ENCODE measurements at places on chromosomes 12 and 14.

DNA sequence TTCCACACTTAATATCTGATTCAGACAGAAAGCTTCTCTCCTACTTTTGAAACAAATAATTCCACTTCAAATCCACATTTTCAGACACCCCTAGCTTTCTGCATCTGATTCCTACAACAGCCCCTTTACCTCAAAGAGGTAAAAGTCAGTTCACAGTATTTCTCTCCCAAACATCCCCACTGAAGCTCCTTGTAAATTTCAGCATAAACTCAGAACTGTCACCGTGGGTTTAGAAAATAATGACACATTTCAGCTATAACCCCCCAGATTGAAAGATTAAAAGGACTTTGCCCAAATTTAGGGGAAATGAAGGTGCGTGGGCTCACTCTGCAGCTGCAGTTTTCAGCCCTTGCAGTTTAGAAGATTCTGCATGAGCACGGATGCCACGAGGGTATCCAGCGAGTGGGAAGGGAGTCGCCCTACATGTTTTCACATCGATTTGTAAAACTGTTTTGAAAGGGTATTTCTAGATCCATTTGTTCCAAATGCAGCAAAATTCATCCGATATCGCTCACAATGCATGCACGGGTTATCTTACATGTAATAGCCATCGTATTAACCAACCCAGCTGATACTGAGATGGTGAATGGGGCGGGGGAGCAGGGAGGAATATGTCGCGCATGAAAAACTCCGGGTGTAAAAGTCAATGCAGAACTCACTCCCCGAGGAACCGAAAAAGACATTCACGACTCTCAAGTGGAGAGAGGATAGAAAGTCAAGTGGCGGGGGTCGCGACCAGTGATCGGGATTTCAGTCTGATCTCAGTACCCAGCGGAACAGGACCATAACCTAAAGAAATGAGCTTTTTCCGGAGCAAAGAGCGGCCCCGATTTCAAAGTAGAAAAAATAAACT lies 5.0 kb upstream of the CCND2 start:
- peak; percentile 85 for DNase-seq

- no peak for DNase-seq
These were observed 76.0 kb downstream of the CHGA start for GRCh38 chr14:92998946-92999345.

GRCh38 chr12:57160040-57160439 lies 12.6 kb upstream of the LRP1-AS start:
- DNase-seq: no peak

- DNase-seq: no peak
These were observed 32.2 kb upstream of the SPTLC2 start for GRCh38 chr14:77648520-77649200.

GRCh38 chr12:64293654-64294364 lies 71.7 kb upstream of the KICS2 start:
- no peak for DNase-seq

GRCh38 chr12:40921563-40922163 lies 229.4 kb downstream of the CNTN1 start:
- no peak for DNase-seq

GRCh38 chr12:3544296-3544965 lies 53.4 kb downstream of the PRMT8 start:
- DNase-seq: peak; percentile 37

DNA sequence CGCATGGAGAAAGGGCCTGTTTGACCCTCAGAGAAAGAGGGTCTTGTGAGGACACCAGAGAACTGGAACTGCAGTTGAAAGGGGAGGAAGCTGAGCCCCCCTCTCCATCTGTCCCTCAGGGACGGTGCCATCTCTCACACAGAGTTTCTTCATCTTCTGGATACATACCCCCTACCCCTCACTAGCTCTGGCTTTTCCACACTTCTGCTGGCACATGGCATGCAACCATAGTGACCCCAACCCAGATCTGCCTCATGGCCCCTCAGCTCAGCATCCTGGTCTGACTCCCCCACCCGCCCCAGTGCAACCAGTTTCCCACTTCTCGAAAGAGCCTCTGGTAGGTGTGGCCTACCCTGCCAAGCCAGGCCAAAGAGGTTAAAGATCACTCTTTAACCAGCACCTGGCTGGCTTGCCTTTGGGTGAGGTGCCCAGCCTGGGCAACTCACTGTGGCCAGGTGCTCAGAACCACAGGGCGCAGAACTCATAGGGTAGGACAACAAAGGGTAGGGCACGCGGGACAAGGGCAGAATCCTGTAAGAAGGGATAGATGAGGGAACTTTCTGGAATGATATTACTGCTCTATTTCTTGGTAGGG lies 25.8 kb downstream of the GALNT16 start:
- DNase-seq: no peak

GRCh38 chr12:67442896-67443295 lies 173.7 kb downstream of the CAND1 start:
- no peak for DNase-seq

- no peak for DNase-seq
These were observed 61.7 kb upstream of the PTPRR start for GRCh38 chr12:70982286-70982685.

- no peak for DNase-seq
These were observed 67.5 kb downstream of the NCOR2 start for GRCh38 chr12:124499898-124500244.

DNA sequence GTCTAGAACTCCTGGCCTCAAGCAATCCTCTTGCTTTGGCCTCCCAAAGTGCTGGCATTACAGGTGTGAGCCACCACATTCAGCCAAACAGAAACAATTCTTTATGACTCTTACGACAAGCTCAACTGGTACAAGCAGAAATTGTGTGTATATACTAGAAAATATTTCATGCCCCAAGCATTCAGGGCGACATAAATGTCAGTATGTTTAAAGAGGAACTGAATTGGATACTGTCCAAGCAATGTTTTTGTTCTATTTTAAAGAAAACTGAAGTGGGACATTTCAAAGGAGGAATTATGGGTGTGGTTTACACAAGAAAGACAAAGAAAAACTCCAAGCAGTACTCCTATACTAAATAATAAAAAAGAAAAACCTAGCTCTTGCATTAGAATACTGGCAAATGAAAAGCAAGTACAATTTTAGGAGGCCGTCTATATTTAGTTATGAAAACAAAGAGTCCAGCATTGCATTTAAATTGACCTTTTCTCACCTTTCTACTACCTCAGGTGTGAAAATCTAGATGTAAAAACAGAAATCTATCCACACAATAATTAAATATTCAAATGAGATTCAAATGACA lies 48.9 kb downstream of the PPP1R12A start:
- no peak for DNase-seq

DNA sequence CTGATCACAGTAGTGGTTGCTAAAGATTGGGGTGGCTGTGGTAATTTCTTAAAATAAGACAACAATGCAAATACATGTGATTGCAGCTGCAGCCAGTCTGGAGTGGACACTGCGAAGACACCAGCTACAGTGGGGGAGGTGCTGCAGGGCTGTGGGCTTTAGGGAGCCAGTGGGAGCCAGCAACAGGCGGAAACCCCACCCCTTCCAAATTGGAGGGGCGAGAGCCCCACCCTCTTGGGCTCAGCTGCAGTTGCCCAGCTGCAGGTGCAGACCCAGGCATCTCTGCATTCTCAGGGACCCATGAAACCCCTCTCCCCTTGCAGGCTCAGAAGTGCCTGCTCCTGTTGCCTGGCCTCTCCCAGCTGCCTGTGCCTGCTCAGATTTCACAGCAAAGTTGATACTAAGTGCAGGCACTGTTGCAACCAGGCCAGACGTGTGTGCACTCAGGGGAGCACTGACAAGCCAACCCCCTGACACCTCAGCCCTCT lies 104.8 kb downstream of the MYF5 start:
- DNase-seq: no peak

DNA sequence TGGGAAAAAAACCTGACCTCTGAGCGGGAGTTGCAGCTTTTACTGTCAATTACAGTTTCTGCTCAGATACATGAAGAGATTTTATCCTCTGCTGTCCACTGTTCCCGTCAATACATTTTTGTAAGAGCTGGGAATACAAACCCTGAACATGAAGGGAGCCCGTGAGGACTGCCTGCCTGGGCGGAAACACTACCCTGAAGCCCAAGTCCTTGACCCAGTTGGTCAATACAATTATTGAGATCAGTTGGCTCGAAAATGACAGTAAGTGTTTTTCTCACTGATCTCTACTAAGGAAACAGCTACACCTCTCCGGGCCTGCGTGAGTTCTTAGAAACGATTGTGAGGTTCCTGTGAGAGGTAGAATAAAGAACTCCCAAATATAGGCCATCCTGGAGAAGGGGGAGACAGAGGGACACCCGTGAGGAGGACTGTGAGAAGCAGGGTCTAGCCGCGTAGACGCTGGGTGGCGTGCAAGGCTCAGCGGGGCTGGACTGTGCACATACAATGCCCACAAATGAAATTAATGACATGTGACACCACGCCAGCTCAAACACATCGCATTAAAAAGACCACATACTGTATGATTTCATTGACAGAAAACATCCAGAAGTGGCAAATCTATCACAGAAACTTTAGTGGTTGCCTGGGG lies 509.5 kb downstream of the TMEM132D start:
- DNase-seq: no peak

DNA sequence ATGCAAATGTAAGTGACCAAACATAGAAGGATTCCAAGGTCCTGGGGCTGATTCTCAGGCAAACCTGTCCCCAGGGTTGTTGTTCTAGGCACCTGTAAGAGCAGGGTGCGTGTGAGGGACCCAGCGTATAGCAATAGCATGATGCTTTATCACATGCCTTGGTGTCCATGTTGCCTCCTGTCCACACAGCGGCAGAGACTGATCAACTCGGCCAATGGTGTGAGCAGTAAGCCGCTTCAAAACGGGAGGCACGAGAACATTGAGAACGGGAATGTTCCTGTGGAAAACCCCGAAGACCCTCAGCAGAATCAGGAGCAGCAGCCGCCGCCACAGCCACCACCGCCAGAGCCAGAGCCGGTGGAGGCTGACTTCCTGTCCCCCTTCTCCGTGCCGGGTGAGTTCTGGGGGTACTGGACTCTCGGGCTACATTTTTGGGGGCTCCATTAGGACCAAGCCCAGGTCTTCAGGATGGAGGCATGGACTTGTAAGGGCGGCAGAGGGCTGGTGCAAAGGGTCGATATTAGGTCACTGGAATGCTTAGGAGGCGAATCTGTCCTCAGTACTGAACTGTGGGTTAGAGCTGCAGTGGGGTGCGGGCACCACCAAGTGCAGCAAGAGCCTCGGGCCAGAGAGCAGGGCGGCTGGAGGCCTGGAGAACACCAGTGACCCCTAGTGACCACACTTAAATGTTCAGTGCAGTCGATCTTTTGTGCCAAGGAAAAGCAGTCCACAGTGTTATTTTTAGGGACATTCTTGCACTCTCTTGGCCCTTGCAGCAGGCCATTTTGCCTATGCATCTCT lies 57.2 kb upstream of the RIN3 start:
- peak; percentile 55 for DNase-seq

DNA sequence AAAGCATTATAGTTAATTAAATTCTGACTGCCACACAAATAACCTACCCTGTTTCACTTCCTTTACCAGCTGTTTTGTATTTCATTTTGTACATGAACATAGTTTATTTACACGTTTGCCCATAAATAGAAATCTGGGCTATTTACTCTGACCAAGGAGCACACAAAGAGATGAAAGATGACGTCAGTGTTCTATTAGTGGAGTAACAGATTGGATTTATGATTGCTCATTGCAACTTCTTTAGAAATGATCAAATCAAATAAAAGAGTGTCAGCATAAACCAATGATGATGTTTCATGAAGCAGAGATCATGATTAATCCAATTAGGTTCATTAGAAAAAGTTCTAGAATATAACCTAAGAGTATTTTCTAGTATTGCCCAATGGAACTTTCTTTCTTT lies 12.0 kb upstream of the RTL1 start:
- no peak for DNase-seq

DNA sequence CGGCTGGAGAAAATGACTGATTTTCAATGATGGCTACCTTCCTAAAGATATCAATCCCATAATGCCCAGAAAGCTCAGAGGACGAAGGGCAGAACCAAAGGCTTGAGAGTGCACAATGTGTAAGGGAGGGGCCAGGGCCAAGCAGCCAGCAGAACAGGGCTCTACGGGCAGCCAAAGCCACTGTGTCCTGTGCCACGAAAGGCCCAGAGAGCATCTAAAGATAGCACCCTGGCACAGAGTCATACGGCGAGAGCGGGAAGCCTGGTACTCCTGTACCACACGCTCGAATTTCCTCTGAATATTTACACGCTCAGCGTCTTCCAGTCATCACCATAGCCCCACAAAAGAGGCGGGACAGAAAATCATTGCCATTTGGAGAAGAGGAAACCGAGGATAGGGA lies 39.5 kb downstream of the PRMT8 start:
- DNase-seq: no peak

DNA sequence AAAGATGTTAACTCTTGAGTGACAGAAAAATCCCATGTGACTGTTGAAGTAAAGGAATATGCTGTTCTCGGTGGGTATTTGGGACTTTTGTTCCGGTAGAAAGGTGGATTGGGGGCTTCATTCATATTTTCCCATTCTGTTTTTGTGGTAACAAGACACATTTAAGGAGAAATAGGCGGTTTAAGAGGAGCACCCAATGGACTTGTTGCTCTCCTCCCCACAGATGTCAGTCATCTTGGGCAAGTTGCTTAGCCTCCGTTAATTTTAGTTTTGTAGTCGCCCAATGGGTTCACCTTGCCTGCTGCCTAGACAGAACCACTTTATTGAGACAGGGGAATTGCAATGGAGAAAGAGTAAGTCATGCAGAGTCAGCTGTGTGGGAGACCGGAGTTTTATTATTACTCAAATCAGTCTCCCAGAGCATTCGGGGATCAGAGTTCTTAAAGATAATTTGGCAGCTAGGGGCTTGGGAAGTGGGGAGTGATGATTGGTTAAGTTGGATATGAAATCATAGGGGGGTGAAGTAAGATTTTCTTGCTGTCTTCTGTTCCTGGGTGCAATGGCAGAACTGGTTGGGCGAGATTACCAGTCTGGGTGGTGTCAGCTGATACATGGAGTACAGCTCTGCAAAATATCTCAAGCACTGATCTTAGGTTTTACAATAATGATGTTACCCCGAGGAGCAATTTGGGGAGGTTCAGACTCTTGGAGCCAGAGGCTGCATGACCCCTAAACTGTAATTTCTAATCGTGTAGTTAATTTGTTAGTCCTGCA lies 50.3 kb downstream of the SLC38A1 start:
- no peak for DNase-seq

GRCh38 chr12:52037248-52037861 lies 13.9 kb upstream of the NR4A1 start:
- DNase-seq: peak; percentile 67

DNA sequence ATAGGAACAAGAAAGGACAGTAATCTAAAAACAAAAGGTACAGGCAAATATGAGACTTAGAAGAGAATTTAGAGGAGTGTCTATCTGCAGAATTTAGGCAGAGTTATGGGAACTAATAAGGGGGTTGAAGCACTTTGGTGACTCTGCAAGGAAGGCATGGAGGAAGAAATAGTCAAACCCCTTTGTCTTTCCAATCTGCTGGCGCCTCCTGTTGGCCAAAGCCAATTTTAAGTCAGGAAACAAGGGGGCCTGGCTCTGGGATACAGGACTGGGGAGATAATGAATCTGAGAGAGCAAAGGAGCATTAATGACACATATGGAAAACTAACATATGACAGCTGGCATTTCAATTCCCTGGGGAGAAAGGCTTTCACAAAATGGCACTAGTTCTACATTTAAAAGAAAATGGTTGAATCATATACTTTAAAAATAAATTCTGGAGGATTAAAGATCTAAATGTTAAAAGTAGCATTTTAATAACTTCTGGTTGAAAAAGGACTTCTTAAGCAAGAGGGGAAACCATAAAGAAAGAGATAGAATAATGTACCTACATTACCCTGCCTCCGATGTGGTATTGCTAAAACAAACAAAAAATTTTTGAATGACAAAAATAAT lies 48.5 kb upstream of the CSRP2 start:
- DNase-seq: peak; percentile 60

All from activated CD8-positive, alpha-beta memory T cell treated with anti-CD3 and anti-CD28 coated beads for 24 hours (primary cell).